ENCODE measurements at places on chromosomes 2 and 18.

- DNase-seq: no peak
These were observed 194.5 kb downstream of the DNER start for GRCh38 chr2:229519655-229520430.

DNA sequence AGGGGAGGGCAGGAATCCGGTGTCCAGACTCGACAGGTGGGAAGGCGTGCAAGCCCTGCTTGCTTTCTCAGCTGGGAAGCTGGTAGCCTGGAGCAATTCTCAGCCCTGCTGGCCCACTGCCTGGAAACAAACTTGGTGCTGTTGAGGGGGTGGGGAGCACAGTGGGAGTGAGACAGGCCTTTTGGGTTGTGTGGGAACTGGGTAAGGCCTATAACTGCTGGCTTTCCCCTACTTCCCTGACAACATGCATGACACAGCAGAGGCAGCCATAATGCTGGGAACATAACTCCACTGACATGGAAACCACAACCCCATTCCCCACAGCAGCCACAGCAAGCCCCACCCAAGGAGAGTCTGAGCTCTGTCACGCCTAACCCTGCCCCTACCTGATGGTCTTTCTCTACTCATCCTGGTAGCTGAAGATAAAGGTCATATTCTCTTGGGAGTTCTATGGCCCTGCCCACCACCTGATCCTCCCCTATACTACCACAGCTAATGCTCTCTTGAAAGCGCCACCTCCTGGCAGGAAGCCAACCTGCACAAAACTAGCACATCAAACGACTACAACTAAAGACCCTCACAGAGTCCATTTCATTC is 122.9 kb upstream of the ACVR1C start:
- peak; percentile 16 for DNase-seq

DNA sequence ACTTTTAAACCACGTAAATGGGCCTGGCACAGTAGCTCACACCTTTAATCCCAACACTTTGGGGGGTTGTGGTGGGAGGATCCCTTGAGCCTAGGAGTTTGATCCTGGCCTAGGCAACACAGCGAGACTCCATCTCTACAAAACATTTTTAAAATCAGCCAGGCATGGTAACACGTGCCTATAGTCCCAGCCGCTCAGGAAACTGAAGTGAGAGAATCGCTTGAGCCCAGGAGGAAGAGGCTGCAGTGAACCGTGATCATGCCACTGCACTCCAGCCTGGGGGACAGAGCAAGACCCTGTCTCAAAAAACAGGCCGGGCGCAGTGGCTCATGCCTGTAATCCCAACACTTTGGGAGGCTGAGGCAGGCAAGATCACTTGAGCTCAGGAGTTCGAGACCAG is 12.2 kb downstream of the ROCK1 start:
- no peak for DNase-seq

DNA sequence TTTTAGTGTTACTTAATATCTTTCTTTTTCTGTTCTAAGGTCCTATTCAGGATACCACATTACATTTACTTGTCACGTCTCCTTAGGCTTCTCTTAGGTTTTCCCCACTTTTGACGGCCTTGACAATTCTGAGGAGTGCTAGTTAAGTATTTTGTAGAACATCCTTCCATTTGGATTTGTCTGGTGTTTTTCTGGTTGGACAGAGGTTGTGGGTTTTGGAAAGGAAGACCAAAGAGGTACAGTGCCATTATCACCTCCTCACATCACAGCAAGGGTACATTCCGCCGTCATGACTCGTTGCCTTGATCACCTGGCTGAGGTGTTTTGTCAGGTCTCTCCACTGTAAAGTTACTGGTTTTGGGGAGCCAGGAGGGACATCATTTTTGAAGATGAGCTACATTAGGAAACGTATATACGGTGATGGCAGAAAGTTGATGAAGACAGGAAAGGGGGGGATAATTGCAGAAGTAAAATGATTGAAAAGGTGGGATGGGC is 88.4 kb upstream of the TMEM247 start:
- no peak for DNase-seq

- no peak for DNase-seq
These were observed 99.0 kb downstream of the PLEKHM3 start for GRCh38 chr2:207926133-207926988.

- DNase-seq: no peak
These were observed 1.7 kb downstream of the MARS2 start for GRCh38 chr2:197706839-197707207.

- no peak for DNase-seq
These were observed 35.1 kb downstream of the CAPN13 start for GRCh38 chr2:30772021-30772705.

DNA sequence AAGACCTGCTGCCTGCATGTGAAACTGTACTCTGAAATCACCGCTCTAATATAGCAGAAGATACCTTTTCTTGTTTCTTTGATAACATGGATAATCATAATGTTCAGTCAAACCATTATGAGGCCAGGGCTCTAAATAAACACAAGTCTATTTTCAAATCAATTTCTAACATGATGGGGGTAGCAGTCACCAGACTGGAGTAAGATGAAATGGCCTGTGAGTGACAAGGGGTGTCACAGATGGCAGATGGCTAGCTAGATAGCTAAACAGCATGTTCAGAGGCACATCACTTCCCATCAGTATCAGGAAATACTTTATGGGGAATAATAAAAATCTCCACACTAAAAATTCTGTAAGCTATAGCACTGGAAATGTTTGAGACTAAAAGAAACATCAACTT is 14.0 kb downstream of the MBD2 start:
- no peak for DNase-seq

DNA sequence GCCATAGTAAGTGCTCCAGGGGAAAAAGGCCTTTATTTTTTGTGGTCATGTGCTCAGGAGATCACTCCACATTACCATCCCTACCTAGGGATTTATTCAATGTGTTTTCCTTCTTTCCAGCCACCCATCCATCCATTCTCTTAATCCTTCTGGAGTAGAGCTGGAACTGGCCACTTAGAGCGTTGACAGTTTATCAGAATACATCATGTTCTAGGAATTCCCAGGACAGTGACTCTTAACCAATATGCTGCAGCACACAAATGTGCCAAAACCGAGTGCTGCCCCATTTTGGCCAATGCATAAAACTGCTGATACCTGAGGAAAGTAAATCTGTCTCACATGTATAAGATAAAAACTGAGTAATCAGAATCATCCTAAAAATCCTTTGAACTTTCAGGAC is 63.7 kb downstream of the FARSB start:
- no peak for DNase-seq

DNA sequence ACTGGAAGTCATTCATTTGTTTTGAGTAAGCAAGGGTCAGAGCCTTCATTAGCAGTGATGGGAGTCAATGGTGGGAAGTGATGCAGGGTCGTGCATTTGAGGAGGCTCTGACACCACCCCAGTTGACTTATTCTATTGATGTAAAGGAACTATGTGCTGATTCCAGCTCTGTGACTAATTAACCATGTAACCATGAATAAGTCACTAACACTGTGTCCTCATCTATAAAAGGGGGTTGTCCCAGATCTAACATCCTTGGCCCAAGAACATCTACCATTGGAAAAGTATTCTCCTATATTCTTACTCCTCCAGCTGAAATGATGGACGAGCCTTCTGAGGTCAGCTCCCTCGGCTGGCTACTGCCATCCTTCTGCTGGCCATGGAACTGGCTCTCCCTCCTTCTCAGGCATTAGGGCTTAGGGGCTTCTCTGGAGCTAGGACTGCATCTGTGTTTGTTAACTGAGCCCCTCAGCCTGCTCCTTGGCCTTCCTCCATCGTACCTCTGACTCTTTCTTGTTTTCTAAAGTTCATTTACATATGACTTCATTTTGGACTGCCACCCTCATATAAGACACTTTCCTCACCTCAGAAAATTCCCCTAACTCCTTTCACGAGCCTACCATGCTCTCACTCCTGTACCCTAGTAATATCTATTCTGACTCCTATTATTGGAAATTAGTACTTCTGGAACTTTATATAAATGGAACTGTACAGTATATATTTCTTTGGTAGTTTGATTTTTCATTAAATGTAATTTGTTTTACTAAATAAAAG is 115.5 kb downstream of the KCTD1 start:
- DNase-seq: no peak

GRCh38 chr2:29804671-29805070 is 116.7 kb downstream of the ALK start:
- no peak for DNase-seq

GRCh38 chr2:68088940-68089339 is 26.1 kb upstream of the C1D start:
- DNase-seq: no peak

GRCh38 chr2:240986787-240987411 is 11.5 kb upstream of the SNED1 start:
- DNase-seq: no peak

GRCh38 chr2:166675553-166675952 is 181.5 kb upstream of the SCN7A start:
- no peak for DNase-seq

- DNase-seq: no peak
These were observed 27.7 kb downstream of the KCTD18 start for GRCh38 chr2:200482194-200482593.

DNA sequence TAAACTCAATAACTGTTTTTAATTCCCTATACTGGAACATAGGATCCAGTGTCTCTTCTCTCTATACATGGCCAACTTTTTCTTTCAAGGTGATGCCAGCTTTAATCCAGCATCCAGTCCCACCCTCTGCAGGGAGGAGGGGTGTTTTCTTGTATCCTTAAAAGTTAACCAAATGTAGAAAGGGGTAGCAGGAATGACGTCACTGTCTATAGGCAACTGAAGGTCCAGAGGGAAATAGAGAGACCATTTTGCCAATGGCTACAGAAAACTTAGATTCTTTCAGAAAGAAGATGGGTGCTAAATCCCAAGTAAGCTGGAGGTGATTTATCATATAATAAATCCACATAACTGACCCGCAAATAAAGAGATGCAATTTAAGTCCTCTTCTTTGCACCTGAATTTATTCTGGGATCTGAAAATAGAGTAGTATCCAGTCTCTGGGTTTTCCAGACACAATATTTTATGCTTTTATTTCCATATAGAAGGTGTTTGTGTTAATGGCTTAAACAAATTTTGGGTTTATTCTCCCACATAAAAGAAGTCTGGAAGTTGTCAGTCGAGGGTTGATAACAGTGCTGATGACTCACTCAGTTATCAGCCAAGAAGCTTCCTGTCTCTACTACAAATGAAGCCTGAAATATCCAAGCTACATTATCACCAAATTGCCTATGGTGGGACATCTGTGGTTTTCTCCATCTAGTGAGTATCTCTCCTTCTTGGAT is 5.7 kb upstream of the DNER start:
- DNase-seq: peak; percentile 10

GRCh38 chr2:8461341-8461740 is 220.5 kb upstream of the ID2 start:
- DNase-seq: no peak
